NCI-H748 treated with DMSO at 0.1 percent for 48 hours (cell line): ENCODE measurements at places on chromosomes 7 and 10.

DNA sequence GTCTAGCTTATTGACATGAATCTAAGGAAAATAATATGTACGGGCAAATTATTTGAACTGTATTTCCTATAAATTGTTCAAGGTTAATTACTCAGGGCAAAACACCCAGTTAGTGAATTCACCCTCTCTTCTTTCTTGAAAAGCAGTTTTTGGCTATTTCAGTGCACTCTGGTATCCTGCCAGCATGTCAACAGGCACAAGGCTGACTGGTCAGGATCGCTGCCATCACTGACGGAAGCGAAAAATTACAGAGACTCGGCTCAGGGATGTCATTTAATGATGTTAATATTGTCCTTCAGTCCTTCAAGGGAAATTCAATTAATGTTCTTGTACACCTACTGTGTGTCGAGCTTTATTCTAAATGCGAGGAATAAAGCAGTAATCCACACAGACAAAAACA, 28.3 kb upstream of the OLAH start:
- no peak for DNase-seq

- no peak for DNase-seq
Observed at GRCh38 chr10:110433740-110434139, 64.0 kb upstream of the DUSP5 start.

DNA sequence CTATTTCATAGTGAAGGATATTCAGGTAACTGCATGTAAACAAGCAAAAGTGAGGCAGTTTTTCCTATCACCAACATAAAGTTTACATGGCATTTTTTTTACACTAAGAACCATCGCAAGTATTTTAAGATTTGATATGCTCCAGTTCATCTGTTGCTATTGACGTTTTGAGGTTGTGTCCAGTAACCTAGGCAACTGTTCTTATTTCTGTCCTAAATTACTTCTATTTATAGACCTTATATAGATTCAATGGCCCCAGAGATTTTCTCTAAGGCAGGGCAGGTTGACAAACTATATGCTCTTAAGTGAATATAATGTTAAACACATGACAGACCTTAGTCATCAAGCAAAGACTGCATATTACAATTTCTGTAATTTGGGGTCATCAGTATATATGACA, 830.2 kb upstream of the LRRTM3 start:
- DNase-seq = no peak

DNA sequence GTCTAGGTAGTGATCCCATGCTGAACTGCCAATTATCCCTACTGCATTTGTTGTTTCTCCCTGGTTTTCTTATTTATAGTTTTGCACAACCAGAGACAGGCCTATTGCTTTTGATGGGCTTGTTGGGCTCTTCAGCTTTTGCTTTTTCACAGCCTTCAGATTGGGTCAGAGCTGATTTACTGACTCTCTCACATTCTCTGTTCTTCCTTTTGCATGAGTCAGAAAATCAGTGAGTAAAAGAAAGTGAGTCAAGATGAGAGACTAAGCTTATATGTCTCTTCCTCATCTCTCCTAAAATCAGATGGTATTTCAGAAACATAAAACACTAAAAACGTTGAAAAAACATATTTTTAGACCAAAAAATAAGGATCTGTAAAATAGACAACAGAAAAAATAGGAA, 1135.4 kb downstream of the XPNPEP1 start:
- no peak for DNase-seq

GRCh38 chr10:100736809-100737354, 8.5 kb upstream of the PAX2 start:
- DNase-seq = no peak

DNA sequence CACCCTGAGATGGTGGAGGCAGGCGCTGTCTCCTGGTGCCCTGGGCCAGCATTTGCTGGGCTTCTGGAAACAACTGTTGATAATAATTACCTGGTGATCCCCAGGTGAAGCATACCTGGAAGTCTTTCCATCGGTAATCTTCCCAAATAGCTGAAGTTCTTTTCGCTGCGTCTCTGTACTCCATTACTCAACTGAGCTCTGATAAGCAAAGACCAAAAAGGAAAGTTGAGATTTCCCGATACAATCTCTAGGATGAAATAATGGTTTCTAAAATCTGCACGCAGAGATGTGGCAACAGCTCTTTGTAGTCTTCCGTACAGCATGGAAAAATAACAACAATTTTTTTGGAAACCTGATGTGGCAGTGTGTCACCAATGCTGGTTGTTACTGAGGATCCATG, 226.5 kb downstream of the GATA3 start:
- DNase-seq = no peak

DNA sequence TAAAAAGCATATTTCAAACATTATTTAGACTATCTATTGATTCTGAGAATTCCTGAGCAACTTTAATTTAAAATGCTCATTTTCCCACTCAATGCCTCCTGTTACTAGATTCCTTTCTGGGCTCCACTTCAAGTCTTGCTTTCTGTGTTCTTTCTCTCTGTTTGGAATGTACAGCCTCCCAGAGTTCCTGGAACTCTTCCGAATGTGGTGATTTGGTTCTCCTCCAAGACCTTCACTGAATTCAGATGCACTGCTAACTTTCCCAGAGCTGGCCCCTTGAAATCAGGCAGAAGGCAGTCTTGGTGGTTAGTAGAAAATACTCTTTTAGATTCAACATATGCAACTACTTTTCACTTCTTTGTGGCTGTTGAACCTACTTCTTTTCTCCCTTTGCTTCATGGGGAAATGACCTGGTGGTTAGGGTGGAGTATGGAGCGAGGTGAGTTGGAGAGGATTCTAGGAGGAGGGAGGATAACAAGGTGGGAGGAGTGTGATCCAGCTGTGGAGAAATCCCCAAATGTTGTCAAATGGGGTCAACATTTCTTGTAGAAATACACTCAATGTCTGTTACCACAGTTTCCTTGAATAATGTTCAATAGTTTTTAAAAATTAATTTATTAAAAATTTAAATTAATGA, 27.9 kb upstream of the CCDC7 start:
- no peak for DNase-seq

GRCh38 chr10:7922707-7923106, 104.4 kb downstream of the TAF3 start:
- no peak for DNase-seq

GRCh38 chr10:112507046-112507445, 60.0 kb downstream of the VTI1A start:
- no peak for DNase-seq

- no peak for DNase-seq
Observed at GRCh38 chr10:102398172-102399020, 2.9 kb downstream of the NFKB2 start.

GRCh38 chr7:67267914-67268313, 271.3 kb downstream of the TYW1 start:
- no peak for DNase-seq

DNA sequence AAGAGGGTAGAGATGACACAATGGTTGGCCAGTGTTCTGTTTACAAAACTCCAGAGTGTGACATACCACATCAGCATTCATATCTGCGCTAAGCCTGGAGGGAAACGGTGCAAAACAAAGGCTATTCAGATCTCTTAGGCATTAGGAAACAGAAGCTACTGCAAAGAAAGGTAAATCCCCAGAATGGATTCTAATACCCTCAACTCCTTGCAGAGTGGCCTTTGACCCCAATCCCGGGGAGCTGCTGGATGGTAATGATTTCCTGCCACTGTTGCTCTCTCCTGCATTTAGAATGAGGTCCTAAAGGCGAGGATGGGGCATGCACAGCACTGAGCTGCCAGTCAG, 65.2 kb downstream of the AOAH start:
- peak; percentile 13 for DNase-seq

DNA sequence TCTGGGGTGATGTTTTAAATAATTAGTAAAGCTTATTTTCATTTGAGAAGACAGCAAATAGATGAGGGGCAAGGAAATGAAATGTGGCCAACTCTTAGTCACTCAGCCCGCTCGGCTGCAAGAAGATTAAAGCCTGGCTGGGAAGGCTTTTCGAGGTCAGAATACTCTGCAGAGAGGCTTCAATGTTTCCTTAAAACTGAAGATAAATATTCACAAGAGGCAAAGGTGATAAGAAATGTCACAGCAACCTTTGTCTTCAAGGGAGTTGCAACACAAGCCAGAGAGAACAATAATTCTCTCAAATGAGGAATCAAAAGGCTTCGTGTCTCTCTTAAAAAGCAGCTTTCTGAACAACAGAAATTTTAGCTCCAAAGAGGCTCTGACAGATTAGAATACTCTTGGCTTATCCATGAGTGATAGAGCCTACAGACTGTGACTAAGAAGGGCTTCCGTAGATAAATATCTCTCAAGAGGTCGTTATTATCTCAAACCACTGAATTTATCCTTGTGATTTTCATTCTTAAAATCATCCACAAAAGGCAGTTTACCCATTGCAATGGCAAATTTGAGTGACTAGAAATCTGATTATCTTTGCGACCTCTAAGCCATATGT, 92.5 kb downstream of the KLF6 start:
- no peak for DNase-seq

DNA sequence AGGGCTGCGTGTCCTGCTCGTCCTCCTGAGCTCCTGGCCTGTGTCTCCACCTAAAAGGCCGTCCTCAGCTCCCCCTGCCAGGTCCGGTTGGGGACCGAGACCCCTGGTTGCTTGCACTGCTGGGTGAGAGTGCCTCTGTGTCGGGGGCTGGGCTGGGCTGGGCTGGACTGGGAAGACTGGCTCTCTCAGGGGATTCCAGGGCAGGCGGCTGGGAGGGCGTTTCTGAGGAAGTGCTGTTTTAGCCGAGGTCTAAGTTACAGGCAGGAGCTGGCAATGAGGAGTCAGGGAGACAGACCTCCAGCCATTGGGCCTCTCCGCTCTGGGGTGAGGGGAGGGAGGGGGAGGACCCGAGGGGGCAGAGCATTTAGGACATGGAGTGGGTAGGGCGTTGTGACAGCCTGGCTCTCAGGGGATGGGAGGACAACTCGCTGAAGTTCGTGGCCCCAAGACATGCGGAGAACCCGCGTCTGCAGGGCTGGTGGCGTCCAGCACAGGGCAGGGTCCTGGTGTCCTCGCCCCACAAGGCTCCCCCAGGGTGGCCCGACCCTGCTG, 20.9 kb downstream of the FOXK1 start:
- DNase-seq = no peak

DNA sequence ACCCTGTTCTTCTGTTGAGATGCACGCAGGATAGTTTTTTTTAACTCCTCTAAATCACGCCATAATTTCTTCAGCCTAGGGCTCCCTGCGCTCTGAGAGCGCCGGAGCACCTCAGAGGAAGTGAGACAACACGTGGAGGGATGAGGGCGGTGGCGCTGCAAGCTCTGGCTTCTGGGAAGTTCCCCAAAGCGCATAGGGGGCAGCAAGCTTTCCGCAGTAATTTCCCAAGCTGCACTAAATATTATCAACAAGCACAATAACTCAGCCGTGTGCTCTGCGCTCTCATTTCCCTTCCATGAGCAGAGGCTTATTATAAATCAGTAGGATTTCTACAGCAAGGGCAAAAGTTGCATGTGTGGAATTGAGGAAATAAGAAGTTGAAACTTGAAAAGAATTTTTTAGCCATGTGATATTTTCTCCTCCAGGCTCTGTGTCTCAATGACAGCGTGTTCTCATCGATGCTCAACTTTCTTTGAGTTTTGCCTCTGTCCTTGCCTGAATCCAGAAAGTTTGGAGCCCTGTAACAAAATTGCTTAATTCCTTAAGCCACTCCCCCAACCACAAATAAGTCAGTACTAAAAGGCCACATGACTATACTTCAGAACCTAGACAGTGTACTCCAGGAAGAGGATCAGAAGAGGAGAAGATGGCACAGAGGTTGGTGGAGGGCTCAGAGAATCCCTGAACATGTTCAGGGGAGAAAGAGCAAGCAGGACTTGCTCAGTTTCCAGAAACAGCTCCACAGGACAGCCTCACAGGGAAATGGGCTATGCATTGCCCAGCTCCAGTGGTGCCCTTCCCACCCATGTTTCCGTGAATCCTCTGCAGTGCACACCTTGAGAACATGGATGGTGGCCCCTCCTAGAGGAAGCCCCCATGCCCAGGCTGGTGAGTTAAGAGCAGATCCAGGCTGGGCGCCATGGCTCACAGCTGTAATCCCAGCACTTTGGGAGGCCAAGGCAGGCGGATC, 221.5 kb upstream of the GHITM start:
- DNase-seq = no peak

GRCh38 chr7:43083106-43083505, 29.3 kb upstream of the HECW1 start:
- DNase-seq = no peak

GRCh38 chr10:34373211-34373610, 441.9 kb downstream of the PARD3 start:
- DNase-seq = no peak

DNA sequence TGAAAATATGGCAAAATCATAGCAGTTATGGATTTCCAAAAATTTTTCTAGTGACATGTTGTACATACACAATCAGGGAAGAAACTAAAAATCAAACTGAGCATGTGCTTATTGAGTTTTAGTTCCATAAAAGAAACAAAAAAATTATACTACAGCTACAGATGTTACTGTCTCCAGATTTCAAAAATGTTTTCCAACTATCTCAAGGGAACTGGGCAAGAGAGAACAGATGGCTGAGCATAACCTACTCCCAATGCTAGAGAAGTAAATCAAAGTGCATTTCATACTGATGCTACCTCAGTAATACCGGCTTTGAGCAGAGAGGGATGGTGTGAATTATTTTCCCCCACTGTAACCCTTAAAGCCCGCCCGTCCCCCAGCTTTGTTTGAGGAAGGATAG, 40.7 kb upstream of the KMT2C start:
- no peak for DNase-seq

- DNase-seq = no peak
Observed at GRCh38 chr7:134189559-134189958, 62.4 kb downstream of the LRGUK start.

GRCh38 chr7:116258734-116259133, 48.4 kb downstream of the TES start:
- peak; percentile 23 for DNase-seq

DNA sequence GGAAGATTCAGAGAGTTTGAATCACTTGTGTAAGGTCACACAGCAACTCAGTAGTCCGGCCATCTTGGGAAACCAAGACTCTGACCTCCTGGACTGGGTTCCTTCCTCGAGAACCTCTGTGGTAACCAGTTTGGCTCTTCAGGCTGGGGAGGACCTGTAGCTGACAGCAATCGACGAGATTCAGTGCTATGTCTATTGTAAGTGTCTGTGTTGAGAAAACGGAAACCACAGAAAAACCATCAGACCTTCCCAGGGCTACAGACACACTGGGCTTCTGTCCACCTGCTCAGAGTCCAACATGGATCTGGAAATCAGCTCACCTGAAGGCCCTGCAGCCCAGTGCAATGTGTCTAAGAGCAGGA, 403.7 kb downstream of the RPS24 start:
- DNase-seq = no peak

GRCh38 chr7:138917771-138918170, 63.4 kb downstream of the KIAA1549 start:
- no peak for DNase-seq
